ENCODE measurements at places on chromosomes 5 and 9. TPM values are rescaled to one million over a fixed set of nuclear protein-coding genes. Genes with fewer than 3 reads are reported as not detected.

DNA sequence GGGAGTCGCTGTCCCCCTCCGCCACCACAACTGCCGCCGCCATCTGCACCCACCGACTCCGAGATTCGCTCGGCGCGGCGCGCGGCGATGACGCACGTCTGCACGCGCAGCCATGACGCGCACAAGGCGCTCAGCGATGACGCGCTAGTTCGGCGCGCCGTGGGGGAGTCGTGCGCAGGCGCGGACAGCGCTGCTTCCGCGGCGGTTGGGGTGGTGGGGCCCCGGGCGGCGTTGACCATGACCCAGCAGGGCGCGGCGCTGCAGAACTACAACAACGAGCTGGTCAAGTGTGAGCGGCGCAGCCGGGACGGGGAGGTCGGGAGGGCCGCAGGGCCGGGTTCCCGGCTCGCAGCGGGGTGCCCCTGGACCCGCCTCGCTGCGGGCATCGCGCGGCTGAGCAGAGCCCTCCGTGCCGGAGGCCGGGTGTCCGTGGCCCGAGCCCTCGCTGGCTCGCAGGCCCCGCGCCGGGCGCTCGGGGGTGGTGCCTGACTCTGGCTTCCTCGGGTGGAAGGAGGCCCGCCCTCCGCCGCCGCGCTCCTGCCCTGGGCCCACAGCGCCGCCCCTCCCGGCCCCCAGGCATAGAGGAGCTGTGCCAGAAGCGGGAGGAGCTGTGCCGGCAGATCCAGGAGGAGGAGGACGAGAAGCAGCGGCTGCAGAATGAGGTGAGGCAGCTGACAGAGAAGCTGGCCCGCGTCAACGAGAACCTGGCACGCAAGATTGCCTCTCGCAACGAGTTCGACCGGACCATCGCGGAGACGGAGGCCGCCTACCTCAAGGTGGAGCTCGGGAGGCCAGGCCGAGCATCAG is at the start of the genes ANAPC2 and SSNA1:
Gene ANAPC2, minus strand, starts transcription at position 71 of the 807 bp plus-strand sequence. Its CDS starts 28 bp downstream, at position 43.
Gene SSNA1, plus strand, starts transcription at position 187 of the 807 bp plus-strand sequence. Its CDS starts 51 bp downstream, at position 238.
- DNase-seq, result peak; percentile 95

DNA sequence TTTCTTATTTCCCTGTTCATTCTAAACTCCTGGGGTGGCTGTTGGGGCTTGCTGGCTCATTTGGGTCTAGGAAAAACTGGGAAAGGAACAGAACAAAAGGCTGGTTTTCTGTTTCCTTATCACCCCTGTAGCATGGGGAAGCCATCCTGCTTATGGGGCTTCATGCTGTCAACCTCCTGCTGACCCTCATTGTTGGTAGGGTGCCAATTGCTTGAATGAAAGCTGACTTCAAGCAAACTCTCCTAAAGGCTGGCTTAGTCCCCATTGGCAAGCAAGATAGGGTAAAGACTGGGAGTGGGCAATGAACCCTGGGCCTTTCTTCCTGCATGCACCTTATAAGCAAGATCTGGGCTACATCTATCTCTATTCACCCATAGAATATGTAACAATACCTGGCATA is 511.6 kb downstream of the DMAC1 start:
- no peak for DNase-seq

NSG2 gene
- not detected for total RNA-seq

DNA sequence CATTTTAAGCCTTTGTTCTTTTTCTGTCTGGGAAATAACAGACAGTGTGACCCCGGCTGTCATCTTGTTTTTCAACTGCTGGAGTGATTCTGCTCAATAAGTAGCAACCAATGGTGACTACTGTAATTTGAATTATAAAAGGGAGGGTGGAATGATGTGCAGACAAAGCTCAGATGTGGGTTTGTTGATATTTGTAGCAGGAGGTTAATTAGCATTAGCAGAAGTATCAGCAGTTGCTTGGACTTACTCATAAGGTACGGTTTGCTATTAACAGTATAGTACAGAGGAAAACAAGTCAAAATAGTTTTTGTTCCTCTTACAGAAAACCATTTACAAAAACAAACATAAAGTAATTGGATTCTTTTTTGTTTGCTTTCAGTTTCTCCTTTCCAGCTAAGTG is 140.4 kb downstream of the TUSC1 start:
- DNase-seq, result no peak

DNA sequence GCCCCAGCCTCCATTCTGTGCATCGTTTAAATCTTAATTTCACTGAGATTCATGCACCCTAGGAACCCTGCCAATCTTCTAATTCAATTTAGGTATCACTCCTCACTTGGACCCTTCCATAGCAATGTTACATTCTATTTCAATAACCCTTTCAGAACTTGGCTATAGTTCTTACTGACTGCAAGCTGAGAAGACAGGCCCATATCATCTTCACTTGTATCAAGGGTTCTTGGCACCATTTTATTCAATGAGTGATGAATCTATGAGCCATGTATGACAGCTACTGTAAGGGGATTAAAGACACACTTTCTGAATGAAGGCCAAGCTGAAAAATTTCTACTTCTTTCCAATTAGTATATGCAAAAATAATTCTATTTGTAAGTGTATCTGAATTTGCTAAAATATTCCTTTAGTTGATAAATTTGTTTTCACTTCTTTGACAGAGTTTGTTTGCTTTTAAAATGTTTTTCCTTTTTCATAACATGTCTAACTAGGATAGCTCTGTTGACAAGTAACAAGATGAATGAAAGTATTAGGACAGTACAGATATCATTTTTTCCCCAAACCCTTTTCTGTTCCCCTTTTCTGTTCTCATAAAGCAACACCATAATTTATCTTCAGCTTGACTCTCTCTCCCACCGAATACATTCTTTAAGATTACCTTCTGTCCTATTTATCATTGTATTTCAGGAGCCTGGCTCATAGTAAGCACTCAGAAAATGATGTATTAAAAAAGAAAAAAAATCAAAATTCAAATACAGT is 9.6 kb downstream of the ITGA2 start:
- DNase-seq, result no peak

FSD1L gene
- total RNA-seq, result 1.8 TPM

DNA sequence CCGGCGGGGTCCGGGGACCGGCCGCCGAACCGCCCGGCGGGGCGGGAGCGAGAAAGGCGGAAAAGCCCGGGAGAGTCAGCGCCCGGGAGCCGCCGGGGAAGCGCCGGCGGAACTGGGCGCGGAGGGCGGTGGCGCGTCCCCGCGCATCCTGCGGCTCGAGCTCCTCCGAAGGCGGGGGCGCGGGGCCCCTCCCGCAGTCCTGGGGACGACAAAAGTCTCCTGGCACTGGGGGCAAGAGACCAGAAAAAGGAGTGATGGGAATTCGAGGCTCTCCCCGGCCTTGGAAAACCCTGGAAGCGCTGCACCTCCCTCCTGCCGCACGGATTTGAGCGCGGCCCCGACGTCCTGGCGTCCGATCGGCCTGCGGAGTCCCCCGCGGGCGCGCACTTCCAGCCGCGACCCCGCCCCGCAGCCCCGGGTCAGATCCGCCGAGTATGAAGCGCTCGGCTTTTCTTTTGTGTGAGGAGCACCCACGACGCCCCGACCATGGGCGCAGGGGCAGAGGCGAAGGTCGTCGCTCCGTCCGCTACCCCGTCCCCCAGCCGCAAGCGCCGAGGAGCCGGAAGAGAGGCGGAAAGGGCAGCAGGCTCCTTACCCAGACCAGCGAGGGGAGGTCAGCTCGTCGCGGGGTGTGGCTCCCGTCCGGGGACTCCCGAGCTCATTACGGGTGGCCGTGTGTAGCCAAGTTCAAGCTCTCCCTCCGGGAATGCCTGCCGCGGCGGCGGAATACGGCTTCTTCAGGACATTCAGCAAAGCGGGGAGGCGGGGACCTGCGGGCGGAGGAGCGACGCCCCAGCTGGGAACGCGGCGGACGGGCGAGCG is at the start of gene EPB41L4A:
Gene EPB41L4A, minus strand, starts transcription at position 114 of the 822 bp plus-strand sequence. CDS start 238 bp downstream, outside the sequence.
- DNase-seq, result peak; percentile 71

- peak; percentile 73 for DNase-seq
These were observed 18.2 kb downstream of the SLC22A5 start for GRCh38 chr5:132387640-132388117.
